ENCODE measurements at places on chromosomes 3 and 15. TPM values are rescaled to one million over a fixed set of nuclear protein-coding genes. Genes with fewer than 3 reads are reported as not detected.

DNA sequence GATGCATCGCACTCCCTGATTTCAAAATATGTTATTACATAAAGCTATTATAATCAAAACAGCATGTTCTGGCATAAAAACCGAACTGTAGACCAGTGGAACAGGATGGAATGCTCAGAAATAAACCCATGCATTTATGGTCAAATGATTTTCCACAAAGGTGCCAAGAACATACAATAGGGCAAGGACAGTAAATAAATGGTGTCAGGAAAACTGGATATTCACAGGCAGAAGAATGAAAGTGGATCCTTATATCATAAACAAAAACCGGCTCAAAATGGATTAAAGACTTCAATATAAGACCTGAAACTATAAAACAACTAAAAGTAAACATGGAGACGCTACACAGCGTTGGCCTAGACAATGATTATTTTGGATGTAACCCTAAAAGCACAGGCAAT, 22.6 kb downstream of the USP50 start:
- DNase-seq = no peak

DNA sequence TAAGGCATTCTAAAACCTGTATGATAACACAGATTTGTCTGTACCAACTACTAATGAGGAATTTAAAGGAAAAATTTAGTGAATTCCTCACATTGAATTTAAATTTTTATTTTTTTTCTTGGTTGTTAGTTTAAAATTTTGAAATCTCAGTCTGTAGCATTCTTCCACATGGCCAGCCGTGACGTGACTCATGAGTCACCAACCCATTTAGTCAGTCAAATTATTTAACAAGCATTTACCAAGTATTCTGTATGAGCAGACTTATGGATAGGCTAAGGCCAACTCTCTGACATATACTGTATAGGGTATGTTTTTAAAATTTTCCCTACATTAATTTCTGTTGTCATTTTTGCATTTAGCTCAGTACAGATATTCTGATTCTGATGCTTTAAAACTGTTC, 112.9 kb downstream of the CNTN4 start:
- no peak for DNase-seq

GRCh38 chr3:140128217-140128616, 193.2 kb downstream of the CLSTN2 start:
- no peak for DNase-seq

DNA sequence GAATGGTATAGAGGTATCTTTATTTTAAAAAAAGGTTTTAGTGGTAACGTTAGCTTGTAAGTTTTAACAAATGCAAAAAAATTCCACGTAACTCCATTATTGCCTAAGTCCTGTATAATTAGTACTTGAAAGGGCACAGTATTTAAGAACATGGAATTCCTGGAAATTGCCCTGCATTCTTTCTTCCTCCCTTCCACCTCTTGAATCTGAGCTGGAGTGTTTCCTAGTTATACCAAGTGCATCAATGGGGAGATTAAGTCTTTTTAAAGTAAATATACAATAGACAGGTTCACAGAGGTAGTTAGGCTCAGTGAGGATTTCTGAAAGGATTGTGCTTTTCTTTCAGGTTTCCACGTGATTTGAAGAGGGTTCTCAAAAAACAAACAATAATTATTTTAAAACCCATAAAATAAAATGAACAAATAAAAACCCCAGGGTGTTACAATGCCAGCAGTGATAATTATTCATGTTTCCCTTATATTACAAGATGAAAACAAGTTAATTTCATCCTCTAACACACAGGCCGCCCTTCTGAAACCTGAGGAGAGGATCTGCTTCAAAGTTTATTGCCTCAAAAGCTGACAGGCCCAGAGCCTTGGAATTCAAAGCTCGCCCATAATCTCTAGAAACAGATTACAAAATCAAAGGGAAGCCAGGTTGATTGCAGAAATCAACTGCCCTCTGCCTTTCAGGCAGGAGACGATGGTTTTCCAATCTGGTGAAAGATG, 128.8 kb upstream of the LMOD3 start:
- DNase-seq = no peak

DNA sequence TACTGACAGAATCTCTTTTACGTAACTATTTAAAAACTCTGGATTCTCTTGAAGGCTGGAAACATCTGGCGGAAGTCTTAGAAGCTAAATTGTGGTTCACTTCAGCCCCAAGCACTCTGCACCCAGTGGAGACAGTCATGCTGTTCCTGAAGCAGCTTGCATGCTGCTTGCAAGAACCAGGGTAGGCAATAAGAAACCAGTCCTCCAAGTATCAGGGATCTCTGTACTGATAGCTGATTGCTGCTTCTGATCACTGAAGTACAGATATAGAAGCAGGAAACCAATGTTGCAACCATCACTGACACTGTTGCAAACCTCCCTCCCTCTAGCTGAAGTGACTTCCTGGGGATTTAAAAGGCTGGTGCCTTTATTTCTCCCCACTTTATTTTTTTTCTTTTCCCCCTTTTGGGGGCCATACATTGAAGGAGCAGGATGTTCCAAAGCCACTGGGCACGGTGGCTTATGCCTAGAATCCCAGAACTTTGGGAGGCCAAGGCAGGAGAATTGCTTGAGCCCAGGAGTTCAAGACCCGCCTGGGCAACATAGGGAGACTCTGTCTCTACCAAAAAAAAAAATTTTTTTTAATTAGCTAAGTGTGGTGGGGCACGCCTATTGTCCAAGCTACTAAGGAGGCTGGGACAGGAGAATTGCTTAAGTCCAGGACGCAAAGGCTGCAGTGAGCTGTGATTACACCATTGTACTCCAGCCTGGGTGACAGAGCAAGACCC, 15.3 kb downstream of the SPCS1 start:
- no peak for DNase-seq

DNA sequence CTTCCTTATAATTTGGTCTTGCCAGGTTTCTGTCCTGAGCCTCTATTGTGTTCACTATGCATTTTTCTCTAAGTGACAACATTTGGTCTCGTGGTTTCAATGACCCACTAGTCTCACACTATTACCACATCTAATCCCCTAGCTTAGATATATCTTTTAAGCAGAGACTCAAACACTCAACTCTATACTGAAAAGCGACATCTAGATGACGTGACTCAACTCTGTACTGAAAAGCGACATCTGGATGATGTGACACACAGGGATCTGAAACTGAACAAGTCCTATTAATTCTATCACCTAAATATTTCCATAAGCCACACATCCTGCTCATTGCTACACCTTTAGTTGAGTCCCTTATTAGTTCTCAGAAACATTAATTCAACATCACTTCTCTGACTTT, 141.7 kb upstream of the MBNL1 start:
- DNase-seq = no peak

DNA sequence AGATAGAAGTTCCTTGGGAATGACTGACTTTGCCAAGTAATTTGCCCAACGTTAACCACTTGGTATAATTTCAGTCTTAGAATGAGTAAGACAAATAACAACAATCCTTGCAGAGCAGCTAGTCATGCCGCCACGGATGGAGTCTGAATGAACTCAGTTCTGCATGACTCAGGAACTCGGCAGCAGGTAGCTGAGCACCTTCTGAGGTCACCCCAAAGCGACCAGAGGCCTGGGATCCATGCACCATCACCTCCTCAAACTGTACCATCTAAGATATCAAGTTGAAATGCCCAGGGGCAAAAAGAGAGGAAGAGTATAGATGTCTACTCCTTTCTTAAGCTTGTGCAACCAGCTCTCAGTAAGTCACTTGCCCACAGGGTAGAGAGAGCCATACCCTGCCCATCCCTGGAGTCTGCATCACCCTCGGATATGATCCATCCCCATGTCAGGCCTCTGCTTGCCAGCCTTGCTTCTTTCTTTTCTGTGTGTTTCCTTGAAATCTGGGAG, 8.5 kb upstream of the CDCP1 start:
- no peak for DNase-seq

DNA sequence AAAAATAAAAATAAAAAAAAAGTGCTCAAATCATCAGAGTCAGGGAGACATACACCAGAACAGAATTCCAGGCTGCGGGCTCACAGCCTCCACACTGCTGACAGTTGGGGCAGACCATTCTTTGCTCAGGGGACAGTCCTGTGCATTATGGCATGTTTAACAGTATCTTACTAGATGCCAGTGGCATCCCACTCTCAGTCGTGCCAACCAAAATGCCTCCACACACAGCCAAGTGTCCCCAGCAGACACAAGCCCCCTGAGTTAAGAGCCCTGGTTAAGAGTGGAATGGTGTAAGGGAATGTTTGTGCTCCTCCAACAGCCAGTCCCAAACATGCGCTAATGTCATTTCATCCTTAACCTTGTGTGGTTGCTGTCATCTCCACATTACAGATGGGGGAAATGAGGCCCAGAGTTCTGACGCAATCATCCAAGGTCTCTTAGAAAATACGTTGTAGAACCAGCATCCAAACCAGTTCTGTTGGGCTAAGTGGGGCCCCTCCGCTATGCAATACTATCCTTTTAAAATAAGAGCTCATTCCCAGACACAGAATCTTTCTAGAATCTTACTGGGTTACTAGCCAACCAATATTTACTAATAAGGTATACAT, 26.0 kb downstream of the CFAP92 start:
- no peak for DNase-seq

DNA sequence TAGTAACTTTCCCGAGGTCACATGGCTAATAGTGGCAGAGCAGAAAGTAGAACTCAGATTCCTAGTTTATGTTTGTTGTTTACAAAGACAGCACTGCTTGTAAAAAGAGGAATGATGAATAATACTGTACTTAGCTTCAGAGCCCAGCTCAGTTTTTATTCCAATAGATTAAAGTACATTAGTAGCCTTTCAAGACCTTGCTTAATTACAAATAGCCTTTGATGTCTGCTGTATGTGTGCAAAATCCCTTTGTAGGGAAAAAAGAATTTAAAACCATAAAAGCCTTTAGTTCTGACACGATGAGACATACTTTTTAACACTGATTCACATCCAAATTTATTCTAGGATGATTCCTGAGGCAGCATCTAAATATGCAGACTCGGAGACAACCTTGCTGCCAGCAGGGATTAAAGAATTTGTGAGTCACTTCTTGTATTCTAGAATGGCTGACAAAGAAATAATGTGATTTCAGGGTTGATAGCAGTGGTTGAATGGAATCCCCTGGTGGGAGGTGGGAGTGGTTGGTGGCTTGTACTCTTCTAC, 324.2 kb upstream of the TGFBR2 start:
- no peak for DNase-seq

DNA sequence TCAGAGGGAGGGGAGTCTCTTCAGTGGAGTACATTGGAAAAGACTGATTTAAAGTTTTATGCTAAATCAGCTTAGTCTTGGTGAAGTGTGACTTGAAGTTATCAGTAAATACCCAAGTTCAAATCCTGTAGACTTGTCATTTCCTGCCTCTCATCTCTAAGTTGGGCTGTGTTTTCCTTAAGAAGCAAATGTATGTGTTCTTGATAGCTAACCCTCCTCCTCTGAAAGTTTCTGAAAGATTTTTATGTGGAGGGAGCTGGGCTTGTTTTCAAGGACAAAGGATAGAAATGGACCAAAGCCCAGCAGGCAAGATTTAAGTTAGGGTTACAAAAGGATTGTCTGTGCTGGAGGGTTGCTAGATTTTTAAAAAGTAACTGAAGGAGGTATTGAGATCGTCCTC, 4.2 kb downstream of the MAPKBP1 start:
- DNase-seq = no peak

GRCh38 chr3:175266478-175266877, 407.3 kb downstream of the NAALADL2 start:
- DNase-seq = no peak

DNA sequence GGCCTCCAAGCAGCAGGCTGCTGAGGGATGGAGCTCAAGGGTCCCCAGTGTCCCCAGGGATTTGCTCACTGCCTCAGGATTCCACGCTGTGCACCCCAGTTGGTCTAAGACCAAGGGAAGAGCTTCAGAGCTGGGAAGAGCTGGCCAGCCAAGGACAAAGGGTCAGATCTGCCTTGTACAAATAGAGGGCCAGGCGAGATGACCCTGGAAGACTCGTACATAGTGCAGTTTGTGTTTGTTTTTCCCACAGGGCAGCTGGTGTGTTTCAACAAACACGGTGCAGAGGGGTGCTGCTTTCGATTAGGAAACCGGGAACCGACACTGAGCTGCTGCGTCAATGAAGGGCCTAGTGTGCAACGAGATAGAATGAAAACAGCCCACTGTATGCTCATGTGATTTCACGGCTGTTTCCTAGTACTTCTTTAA, 56.1 kb upstream of the TRPM1 start:
- no peak for DNase-seq

GRCh38 chr3:112395181-112395895, 62.4 kb downstream of the CD200 start:
- DNase-seq = no peak

DNA sequence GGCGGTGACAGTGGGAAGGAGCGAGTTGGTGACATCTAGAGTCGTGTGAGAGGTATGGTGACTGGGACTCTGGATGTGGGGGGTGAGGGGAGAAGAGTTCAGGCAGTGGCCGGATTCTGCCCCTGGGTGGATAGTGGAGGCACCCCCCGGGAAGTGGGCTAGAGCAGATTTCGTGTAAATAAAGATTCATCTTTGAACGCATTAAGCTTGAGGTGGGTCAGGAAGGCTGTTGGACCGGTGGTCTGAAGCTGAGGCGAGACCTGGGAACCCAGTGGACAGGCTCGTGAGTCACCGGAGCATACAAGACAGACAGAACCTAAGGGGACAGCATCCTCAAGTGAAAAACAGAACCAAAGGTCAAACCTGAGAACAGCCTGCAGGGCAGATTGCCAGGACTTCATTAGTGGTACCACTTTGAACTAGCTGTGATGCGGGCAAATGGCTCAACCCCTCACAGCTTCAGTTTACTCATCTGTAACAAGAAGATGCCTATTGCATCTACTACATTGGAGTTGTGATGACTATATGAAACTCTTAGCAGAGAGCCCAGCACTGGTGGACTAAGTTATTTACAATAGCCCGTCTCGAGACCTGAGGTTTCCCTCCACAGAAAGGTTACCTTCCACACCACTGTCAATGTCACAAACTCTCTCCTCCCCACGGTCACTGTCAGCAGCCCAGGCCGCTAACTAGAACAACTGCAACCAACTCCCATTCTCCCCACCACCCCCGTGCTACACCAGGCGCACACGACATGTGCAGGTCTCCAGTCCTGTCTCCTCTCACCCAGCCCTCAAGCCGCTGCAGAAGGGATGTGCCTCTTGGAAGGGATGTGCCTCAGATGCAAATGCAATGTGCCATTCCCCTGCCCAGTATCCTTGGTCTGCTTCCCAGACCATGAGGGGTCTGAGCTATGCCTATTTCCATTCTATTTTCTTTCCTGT, 901 bp upstream of the CLN6 start:
- DNase-seq = no peak

Gene IL5RA
- total RNA-seq = 0.11 TPM

Gene GALNT15
- 0.46 TPM for total RNA-seq

Gene LRRC2
- total RNA-seq = not detected

Gene SLITRK3
- not detected for total RNA-seq

Gene IL16
- 0.38 TPM for total RNA-seq

Gene RBMS3
- 3.8 TPM for total RNA-seq

Gene CRYGS
- 3.9 TPM for total RNA-seq

Gene HYAL1
- total RNA-seq = 3.1 TPM
